H9 (cell line): ENCODE measurements at places on chromosomes 5 and 9. TPM values are rescaled to one million over a fixed set of nuclear protein-coding genes. Genes with fewer than 3 reads are reported as not detected.

CD72 gene
- total RNA-seq, result 3.3 and 3.9 TPM in 2 replicates

PCYOX1L gene
- total RNA-seq, result 15.3 and 16.5 TPM in 2 replicates

DNA sequence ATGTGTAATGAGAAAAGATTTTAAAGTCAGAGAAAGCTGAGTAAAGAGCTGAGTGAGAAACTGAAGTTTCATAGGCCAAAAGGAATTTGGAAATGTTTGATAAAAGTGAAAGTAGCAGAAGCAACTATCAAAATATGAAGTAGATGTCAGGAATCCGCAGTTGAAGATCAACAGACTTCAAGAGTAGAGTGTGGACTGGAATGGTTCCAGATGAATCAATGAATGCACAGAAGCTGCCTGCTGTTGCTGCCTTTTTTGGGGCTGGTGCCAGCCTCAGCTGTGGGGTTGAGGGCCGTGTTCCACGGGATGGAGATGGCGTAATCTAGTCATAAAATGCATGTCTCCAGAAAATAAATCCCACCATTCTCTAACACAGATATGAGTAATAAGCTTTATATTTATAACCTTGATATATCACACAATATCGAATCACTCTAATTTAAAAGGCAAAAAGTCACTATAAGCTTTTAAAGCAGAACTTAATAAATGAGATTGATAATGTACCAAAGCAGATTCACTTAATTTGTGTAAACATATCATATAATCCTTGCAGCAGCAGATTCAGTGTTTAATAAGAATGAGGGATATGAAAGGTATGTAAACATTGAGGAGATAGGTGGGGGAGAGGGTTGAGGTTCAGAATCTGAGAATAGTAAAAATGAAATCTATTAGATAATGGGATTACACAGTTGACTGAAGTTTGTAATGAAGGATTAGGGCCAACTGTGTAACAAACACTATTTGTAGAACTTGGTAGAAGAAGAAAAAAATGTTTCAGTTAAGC, 652.3 kb upstream of the FTMT start:
- H3K27me3 ChIP-seq, result no peaks in the 10 kb centered on the region
- no peaks in the 10 kb centered on the region for H3K4me1 ChIP-seq
- no peak overlapping the region for H3K4me3 ChIP-seq
- no peak for DNase-seq
- no peak overlapping the region for H3K27ac ChIP-seq

DNA sequence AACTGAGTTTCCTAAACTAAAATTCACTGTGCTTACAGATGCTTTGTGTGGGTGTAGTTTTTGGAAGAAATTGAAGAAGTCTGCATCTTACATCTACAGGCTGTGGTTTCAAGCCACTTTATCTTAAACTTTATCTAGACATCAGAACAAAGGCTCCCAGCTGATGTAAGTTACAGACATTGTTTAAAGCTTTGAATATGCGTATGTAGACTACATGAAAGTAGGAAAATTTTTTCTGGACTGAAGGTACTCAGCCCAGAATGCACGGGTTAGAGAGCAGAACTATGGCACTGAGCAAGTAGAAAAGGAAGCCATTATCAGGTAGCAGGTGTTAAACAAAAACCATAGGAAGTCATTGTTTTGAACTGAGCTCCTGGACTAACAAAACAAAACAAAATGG, 185.4 kb downstream of the TTC39B start:
- H3K27ac ChIP-seq, result no peak overlapping the region
- peaks cover 5% of the 10 kb centered on the region for H3K4me1 ChIP-seq
- no peaks in the 10 kb centered on the region for H3K27me3 ChIP-seq
- peaks cover 3% of the 10 kb centered on the region; the same call in 2 of the 3 replicates for H3K36me3 ChIP-seq

- no peak overlapping the region for H3K27ac ChIP-seq
- no peak overlapping the region for H3K4me3 ChIP-seq
- DNase-seq, result no peak
- no peaks in the 10 kb centered on the region; the same call in 1 of the 2 replicates for H3K36me3 ChIP-seq
Measured at GRCh38 chr5:59401637-59402036, 491.9 kb downstream of the PDE4D start.

GRCh38 chr5:163565492-163565891, 60.1 kb downstream of the MAT2B start:
- DNase-seq, result peak; percentile 49
- peak overlapping the region; percentile 59 for H3K4me3 ChIP-seq
- no peaks in the 10 kb centered on the region; the same call in 1 of the 2 replicates for H3K27me3 ChIP-seq
- H3K4me1 ChIP-seq, result peaks cover 7% of the 10 kb centered on the region; the same call in 1 of the 2 replicates
- no peaks in the 10 kb centered on the region for H3K36me3 ChIP-seq
